ENCODE measurements at places on chromosomes 1 and 21.

DNA sequence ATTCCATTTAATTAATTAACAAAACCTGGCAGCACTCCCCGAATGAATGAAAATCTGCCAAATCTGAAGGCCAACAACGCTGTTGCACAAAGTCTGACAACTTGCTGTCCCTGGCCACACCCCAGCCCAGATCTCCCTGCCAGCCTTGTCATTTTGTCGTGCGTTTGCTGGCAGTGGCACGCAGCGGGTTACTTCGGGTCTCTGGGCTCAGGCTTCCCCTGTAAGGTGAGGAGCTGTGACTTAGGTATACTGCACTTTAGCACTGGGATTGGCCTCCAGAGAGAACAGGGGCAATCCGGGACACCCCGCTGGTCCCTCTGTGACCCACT lies 34.3 kb upstream of the SIM2 start:
- no peak for DNase-seq

DNA sequence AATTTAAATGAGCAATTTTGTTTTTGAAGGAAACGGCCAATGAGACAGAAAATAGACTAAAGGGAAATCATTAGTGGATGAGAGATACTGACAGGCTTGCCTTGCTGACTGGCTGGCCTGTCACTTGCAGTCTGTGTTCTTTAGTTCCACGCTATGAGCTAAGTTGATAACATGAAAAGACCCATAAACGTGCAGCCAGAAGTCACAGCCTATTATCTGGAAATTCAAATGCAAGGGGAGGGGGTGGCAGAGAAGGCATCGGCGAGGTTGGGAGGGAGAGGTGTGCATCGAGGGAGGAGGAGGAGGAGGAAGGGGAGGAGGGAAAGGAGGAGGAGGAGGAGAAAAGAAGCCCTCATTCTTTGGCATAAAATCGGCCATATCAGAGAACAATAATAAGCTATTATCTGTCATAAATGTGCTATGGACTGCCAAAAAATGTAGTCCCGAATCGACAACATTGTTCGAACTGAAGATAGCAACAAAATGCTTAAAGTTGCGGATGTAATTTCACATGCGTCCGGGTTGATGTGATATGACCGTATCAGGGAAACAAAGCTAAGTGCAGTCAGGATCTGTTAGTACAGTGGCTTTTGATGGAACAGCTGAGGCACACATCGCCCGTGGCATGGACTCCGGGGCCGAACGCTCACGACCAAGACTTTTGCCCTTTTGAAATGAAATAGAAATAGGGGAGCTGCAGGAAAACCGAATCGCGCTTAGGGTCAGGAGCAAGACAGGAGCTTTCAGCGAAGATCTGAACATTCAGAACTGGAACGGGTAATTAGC lies 11.6 kb upstream of the BARHL2 start:
- DNase-seq = no peak

DNA sequence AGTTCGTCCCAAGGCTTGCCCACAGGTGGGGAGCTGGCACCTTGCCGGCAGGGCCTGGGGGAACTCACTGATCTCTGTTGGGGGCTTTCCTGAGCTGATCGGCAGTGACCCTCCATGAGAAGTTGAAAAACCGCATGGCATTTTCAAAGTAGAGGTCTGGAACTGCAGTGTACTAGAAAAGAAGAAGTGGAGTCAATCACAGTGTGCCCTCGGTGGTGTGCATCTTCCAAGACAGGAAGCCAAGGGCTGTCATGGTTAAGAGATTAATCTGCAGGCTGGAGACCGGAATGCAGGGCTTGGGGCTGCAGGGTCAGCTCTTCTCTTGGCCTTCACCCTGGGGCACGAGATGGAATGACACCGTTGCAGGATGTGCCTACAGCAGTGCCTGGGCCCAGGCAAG lies 56.8 kb downstream of the ECE1 start:
- DNase-seq = no peak

DNA sequence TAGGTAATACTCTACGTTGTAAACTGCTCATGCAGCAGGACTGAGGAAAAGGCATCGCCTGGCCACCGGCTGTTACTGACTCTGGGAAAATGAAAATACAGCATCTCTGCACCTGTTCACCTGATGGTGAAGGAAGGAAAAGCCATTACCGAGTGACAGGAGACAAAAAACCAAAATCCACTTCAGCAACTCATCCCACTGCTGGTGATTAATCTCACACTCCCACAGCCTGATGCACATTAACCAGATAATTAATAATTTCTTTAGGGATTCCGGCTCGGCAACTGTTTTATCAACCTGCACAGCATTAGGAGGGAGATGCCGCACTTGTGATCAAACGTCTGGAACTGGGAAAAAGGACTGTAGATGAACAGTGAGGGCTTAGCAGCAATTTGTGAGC lies 183.9 kb upstream of the ESRRG start:
- no peak for DNase-seq

- no peak for DNase-seq
Observed at GRCh38 chr1:100009458-100009857, 39.7 kb downstream of the SLC35A3 start.

DNA sequence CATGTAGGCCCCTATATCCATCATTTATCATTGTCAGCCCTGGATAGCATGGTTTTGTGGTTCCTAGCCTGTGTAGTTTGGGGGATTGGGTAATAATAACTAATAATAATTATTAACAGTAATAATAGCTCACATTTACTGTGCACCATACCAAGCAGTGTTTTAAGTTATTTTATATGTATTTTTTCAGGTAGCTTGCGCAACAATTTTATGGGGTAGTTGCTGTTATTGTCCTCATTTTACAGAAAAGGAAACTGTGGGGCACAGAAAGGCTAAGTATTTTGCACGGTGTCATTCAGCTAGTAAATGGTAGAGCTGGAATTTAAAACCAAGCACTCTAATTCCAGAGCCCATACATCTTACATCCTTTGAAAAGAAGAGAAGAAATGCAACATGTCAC lies 179.8 kb downstream of the HS2ST1 start:
- DNase-seq = no peak

GRCh38 chr1:4631321-4631720 lies 23.1 kb upstream of the AJAP1 start:
- no peak for DNase-seq

DNA sequence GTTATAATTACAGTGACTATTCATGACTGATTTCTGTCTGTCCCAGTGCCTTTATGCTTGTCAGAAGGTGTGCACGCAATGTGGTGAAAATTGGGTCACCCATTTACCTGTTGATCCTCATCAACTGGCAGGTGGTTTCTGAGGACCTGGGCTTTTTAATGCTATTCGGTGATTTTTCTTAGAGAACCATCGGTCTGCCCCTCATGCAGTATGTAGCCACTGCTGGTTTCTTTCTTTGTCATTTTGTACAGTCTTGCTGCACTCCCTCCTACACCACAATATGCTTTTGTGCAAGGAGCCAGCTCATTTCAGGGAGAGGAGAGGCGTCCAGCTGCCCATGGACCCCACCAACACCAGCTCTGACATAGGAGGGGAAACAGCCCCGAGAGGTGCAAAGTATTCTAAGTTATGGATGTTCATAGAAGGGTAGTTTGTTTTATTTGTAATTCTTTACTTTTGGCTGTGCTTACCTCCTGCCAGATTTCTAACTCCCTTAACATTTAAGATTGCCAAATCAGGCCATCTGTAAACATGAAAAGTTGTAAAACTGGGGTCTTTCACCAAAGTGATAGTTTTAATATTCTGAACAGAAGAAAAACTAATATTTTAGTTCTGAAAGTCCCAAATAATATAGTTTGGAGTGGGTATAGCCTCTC lies 325.3 kb downstream of the PTBP2 start:
- DNase-seq = no peak

GRCh38 chr1:110591956-110592355 lies 14.2 kb downstream of the KCNA2 start:
- DNase-seq = no peak

DNA sequence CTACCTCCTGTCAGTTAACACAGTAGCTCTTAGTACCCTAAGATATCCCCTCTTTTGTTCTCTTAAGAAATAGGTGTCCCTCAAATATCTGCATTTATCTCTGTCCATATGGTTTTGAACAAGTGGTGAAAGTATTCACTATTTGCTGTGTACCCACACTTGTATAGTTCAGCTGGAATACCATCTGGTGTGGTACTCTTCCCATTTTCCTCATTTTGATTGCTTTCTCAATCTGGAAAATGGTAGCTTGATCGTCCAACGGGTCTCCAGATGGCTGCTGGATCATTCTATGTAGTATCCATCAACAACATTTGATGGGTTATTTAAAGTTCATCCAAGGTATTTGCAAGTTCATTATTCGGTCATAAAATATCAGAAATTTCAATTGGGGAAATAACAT lies 100.3 kb upstream of the DPYD start:
- DNase-seq = no peak

- DNase-seq = no peak
Observed at GRCh38 chr1:67818725-67819301, 14.5 kb downstream of the GNG12 start.

DNA sequence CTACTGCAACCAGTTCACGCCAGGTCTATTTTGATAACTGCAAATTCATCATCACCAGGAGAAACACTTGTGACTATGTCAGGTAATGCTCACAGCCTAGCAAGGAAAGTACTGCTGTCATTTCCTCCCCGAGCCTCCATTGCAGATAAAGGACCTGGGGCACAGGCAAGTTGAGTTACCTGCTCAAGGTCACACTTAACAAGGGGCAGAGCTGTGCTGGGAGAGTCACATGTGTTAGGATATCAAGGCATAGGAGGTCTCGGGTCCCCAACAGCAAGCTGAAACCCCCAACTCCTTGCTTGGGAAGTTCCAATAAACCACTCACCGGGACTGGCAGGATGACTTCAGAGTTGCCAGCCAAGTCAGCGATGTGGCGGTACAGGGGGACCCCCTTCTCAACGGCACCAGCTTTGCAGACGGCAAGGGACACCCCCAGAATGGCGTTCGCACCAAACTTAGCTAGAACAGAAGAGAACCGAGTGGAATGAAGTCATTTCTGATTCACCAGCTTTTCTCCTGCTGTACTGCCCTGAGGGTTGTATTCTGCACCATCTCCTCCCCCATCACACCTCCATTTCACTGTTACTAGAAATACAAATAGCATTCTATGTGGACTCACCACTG lies 11.6 kb downstream of the ENO1 start:
- DNase-seq = peak; percentile 79

GRCh38 chr1:110717179-110717578 lies 42.4 kb upstream of the KCNA3 start:
- DNase-seq = no peak

DNA sequence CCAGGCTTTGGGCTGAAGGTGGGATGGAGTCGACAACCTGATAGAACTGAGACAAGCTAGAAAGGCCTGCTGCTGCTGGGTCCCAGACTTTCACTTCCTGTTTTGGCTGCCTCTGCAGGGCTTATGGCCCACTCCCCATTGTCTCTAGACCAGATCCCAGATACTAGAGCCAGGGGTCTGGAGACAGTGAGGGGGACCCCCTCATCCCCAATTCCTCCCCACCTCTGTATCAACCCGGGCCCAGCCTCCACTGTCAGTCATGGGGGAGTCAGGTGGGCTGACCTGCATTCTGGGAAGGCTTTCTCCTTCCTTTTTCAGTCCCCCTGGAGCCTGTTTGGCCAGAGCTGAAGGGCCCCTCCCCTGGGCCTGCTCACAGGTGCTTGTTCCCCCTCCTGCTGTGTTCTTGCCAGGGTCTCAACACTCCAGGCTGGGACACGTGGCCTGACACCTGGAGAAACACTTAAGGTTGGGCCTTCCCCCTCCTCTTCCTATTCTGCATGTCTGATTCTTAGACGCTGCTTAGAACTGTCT lies 18.0 kb upstream of the ETV3L start:
- DNase-seq = no peak

- no peak for DNase-seq
Observed at GRCh38 chr1:22733643-22734042, 23.0 kb downstream of the EPHB2 start.

GRCh38 chr1:185439727-185440415 lies 122.8 kb upstream of the IVNS1ABP start:
- DNase-seq = peak; percentile 21

DNA sequence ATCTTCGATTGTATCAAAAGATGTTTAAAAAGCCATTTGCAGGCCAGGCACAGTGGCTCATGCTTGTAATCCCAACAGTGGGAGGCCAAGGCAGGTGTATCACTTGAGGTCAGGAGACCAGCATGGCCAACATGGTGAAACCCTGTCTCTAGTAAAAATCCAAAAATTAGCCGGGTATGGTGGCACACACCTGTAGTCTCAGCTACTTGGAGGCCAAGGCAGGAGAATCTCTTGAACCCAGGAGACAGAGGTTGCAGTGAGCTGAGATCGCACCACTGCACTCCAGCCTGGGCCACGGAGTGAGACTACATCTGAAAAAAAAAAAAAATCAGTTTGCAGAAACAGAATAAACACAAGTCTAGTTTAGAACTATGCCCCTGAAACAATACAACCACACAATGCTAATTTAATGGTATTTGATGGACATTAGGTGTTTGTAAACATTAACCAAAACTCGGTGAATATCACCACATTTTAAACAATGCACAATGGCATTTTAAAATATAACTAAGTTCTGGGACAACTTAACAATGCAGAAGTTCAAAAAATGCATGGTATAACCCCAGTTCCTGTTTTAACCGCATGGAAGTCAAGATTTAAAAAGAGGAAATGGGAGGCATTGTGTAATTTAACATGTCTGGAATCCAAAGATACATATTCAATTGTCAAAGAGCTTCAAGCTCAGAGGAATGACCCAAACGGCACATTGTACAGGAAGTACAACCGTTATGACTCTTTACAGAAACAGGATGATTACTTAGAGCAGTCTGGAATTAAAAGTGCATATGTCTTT lies 7.1 kb upstream of the PTTG1IP start:
- DNase-seq = no peak

DNA sequence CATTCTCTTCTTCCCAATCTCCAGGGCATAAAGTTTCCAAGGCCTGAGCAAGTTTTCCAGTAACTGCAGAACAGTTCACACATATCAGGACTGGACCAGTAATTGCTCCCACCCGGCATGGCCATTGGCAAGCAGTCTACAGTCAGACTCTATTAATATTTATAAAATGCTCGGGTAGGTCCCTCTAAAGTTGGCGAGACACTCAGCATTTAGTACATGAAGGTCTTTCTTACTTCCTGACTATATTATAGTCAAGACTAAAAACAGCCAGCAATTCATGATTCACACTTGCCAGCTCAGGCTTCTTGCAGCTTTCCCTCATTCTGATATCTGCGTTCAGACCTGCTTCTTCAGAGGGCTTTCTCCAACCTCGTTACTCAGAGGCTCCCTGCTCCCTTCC lies 25.4 kb downstream of the GADD45A start:
- DNase-seq = no peak

- no peak for DNase-seq
Observed at GRCh38 chr1:206014601-206015000, 9.1 kb downstream of the CTSE start.

GRCh38 chr21:36976882-36977651 lies 10.6 kb upstream of the HLCS start:
- peak; percentile 33 for DNase-seq

DNA sequence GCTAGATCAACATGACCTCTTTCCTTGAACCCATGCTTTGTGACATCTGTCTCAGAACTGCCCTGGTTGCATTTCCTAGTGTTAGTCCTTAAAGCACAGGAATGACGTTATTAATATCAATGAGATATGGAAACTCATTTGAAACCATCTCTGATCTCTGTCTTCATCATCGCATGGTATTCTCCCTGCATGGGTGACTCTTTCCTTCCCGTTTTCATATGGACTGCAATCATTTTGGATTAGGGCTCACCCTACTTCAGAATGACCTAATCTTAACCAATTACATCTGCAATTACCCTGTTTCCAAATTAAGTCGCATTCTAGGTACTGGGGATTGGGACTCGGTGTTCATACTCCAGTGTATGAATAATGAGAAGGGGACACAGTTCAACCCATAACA lies 41.7 kb upstream of the DISC1 start:
- DNase-seq = no peak

- no peak for DNase-seq
Observed at GRCh38 chr1:40029608-40030007, 10.9 kb upstream of the CAP1 start.

GRCh38 chr1:91123319-91123718 lies 101.5 kb upstream of the ZNF644 start:
- DNase-seq = no peak
